NCI-H1417 treated with DMSO at 0.1 percent for 48 hours (cell line): ENCODE measurements at places on chromosomes 16 and 17.

GRCh38 chr16:86215979-86216585 is 294.2 kb upstream of the FOXF1 start:
- DNase-seq, result no peak

DNA sequence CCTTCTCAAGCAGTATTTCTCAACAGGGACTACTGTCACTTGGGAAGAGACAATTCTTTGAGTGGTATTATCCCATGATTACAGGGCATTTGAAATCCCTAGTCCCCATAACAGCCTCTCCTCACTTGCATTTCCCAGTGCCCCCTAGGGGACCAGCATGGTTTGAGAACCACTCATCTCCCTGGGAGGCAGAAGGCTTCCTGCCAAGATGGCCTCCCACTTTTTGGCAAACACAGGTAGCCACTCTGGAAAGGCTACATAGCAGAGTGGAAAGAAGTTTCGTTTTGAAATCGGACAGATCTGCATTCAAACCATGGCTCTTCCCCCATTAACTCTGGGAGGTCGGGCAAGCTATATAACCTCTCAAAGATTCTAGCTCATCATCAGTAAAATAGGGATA is 256.8 kb downstream of the XYLT1 start:
- no peak for DNase-seq

- DNase-seq, result no peak
These were observed 2.9 kb downstream of the UNC119 start for GRCh38 chr17:28549236-28550132.

GRCh38 chr16:660459-661183 is 7.3 kb upstream of the RHOT2 start:
- DNase-seq, result peak; percentile 10

DNA sequence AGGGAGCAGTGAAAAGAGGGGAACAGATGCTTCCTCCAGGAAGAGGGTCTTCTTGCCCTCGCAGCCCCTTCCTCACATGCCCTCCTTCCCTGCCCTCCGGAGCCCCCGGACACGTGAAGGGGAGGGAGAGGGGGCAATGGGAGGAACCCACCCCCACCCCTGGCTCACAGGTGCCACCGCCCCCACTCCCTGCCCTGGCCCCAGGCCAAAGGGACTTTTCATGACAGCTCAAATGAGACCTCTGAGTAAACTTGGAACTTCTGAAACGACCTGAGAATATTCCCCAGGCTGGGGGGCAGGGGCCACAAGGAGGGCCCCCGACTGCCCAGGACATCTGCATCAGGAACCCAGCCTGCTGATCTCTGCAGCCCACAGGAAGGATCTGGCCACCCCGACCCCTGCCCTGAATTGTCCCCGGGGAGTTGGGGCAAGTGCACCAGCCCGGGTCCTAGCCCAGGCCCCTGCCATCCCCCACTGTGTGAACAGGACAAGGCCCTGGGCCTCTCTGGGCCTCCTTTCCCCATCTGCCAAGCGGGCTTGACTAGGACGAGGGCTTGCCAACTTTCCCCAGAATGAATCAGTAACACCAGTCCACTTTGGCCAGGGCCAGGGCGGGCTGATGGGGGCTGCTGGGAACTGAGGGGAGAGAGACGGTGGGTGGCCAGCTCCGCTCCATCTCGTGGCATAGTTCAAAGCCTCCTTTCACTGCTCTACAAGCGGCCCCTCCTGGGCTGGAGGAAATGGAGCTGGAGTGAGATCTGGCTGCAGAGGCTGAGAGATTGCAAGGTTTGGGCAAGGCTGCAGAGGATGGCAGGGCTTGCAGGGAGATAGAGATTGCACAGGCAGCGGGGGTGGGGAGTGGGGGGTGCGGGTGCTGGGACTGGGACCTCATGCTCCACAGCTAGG is 3.8 kb downstream of the IL21R start:
- no peak for DNase-seq

DNA sequence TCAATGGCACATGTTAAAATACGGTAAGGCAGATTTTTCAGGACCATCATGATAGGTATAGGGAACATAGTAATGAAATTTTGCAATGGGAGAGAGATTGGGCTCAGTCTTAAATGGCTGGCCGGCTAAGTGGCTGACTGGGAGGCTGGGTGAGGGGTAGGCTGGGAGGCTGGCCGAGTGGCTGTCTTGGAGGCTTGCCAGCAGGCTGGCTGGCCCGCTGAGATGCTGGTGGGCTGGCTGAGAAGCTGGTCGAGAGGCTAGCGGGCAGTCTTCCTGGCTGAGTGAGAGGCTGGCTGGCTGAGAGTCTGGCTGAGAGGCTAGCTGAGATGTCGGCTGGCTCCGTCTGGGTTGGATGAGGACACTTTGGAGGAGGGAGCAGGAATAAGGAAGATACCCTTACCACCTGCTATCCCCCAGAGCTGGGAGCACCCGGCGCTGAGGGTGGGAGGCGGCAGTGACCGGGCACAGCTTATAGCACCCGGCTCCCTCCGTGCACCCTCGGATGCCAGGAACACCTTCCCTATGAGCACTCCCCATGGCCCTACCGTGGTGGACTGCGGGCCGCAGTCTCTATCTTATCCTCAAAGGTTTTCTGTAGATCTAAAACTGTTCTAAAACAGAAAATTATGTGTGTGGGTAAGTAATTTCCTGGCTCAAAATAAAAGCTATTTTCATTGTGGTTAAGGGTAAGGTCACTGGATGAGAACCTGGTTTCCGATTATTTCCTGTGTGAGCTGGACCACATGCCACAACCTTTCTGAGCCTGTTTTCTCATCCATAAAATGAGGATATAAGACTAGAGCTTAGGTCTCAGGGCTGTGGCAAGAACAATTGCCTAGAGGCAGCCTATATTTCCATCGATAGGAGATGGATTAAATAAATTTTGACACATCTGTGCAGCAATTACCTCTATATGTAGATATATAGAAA is 34.5 kb upstream of the TMC5 start:
- no peak for DNase-seq

DNA sequence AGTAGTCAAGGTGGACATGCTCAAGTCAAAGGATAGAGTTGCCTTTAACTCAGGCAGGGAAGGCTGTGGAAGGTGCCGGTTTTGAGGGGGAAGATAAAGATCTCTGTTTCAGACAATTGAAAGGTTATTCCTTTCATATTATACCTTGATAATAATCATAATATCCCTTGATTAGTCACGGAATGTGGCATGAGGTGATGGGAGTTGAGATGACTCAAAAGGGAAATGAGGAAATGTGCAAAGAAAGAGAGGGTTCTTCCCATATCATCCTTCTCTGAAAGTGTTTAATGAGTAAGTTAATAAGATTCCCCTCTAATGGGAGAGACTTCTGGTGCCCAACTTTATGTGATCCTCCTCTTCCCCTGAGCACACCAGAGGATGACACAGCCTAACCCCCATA is 43.1 kb upstream of the HS3ST2 start:
- no peak for DNase-seq

GRCh38 chr17:52154466-52154865 is 4.0 kb downstream of the CA10 start:
- no peak for DNase-seq
